ENCODE measurements at places on chromosomes 2 and 18.

DNA sequence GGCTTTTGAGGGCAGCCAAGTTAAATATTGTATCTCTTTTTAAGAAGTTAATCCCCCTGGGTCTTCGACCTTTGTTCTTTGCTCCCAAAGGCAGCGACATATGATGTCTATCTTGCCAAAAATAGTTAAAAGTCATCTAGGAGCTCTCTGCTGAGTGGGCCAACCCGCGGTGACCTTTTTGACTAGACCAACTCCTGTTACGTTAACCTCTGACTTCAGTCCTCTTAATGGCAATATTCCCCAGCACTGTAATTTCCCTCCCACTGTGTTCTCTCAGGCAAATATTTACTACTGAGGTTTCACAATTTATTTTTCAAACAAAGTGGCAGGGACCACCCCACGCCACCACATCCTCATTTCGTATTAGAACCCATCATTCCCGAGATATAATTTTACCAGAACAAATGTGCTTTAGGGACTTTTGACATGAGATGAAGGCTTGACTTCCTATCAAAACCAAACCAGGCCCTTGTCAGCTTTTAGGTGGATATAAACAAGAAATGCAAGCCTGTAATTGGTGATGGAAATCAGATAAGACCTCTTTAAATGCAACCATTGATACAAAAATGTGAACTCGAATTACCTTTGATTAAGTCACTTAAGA lies 764.7 kb downstream of the SATB2 start:
- DNase-seq: no peak

DNA sequence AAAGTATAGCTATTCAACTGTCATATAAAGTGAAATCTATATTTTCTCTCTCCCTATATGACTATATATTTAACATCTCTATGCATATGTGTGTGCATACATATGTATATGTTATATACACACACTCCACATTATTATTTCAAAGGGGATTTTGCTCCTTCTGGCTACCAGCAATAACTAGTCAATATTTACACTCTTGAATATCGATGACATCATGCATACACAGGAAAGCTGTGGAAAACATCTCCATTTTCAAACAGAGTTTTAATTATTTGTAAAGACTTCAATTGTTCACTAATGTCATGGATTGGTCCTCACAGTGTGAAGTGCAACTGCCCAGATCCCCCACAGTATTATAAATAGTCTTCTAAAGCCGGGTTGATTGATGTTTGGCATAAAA lies 195.9 kb upstream of the TCF4 start:
- no peak for DNase-seq

DNA sequence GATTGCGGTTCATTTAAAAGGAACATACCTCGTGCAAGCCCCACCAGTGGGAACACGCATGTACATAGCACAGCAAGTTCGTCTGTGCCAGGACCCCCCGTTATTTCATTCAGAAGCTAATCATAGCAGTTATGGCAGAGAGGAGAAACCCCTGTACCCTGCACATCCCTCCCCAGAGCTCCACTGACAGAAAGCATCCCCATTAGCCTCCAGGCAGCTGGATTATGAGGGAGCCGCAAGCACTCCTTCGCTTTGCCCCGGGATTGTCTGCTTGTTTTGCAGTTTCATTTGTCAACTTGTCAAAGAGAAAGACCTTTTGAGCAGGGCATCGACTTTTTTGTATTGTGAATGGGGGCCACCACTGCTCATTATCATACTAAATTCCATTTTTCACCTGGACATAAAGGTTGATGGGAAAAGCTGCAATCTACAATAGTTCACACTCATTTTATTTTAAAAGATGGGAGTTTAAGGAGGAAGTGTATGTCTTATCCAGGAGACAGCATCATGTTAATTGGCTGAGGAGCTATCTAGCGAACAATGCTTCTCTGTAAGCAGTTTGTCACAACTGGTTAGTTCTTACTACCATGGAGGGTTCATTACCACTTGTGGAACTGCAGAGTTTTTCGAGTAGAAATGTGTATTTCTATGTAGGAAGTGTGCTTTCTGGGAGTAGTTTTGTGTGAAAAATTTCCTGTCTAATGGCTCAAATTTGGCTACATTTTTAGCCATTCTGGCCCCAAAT lies 255.3 kb downstream of the THSD7B start:
- no peak for DNase-seq

DNA sequence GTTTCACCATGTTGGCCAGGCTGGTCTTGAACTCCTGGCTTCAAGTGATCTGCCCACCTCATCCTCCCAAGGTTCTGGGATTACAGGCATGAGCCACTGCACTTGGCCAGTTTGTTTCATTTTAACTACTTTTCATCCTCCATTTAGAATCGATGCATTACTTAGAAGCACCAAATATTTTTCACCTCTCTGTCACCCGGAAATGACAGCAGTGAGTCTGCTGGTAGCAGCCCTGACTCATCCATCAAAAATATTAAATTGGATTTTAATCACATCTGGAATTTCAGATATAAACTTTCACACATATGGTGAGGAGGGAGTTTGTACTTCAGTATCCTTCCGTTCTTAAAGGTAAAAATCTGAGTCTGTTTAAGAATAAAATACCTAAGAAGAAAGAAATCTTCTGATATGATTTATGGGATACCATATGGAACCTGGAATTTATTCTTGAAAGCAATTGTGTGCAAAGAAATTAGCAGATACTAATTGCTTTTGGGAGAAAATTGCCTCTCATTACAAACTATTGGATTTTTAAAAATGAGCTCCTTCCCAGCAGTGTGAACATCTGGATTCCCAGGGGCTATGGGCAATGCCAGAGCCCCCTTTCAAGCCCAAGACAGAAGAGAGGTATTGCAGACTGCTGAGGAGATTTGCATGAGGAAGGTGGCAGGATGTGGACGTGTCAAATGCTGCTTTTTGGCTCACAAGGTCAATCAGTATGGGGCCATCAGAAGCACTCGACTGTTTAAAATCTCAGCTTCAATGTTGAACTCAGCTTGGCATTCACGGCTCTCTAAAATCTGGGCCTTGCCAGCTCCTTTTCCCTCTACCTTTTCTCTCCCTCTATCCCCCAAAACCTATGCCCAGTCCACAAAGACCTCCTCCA lies 279.5 kb upstream of the SIX2 start:
- no peak for DNase-seq

GRCh38 chr2:113112441-113112840 lies 15.0 kb upstream of the IL1RN start:
- DNase-seq: no peak

GRCh38 chr2:21165350-21165749 lies 41.6 kb downstream of the TDRD15 start:
- peak; percentile 21 for DNase-seq

Data from MM.1S (cell line).